Hematopoietic multipotent progenitor cell treated with erythropoietin and hydrocortisone succinate and interleukin-3 and kit ligand, for 17 days (in vitro differentiated cells): ENCODE measurements at places on chromosomes 4 and X.

GRCh38 chrX:265502-265901 lies 15.7 kb upstream of the PLCXD1 start:
- DNase-seq, result no peak

DNA sequence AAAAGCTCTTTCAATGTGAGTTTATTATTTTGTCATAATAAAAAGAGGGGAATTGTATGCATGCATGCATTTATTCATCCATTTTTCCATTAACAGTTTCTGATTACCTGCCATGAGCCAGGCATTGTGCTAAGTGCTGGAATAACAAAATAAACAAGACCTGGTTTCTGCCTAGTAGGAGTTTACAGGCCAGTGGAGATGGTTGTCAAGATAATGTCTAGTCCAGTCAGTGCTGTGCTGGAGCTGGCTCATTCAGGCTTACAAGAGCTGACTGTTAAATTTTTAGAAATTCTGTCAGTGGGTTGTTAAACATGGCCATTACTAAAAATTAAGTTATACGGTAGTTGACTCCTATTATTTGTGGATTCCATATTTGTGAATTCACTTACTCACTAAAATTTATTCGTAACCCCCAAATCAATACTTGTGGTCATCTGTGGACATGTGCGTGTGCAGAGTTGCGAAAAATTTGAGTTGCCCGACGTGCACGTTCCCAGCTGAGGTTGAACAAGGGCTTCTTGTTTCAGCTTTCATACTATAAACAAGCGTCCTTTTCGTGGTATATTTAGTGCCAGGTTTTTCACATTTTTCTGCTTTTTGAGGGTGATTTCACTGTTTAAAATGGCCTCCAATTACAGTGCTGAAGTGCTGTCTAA lies 172.3 kb upstream of the RPS6KA3 start:
- DNase-seq, result no peak

DNA sequence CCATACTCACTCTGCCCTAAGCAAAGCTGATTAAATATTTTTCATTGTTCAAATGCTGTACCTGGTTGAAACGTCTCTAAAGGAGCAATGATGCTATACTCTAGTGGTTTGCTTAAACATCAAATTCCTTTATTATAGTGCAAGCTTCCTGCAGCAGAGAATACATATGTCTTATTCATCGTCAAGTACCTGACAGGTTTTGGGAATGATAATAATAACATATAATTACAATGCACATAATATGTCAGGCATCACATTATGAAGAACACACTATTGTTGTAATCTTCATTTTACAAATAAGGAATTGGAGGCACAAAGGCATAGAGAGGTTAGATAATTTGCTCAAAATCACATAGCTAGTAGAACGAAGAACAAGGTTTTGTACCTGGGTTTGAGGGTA lies 151.6 kb downstream of the GRIA2 start:
- DNase-seq, result no peak

DNA sequence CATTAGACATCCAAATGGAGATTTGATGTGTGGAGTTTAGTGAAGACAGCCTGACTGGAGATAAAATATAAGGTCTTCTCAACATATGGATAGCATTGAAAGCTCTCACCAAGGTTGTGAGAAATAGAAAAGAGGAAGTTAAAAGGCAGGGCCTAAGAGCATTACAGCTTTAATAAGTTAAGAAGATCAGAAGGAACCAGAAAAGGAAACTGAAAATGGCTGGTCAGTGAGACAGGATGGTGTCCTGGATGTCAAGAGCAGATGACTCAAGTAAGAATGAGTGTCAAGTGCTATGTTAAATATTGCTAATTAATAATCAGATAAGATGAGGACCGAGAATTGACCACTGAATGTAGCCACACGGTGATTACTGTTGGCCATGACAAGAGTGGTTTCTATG lies 642.9 kb downstream of the STPG2 start:
- no peak for DNase-seq

DNA sequence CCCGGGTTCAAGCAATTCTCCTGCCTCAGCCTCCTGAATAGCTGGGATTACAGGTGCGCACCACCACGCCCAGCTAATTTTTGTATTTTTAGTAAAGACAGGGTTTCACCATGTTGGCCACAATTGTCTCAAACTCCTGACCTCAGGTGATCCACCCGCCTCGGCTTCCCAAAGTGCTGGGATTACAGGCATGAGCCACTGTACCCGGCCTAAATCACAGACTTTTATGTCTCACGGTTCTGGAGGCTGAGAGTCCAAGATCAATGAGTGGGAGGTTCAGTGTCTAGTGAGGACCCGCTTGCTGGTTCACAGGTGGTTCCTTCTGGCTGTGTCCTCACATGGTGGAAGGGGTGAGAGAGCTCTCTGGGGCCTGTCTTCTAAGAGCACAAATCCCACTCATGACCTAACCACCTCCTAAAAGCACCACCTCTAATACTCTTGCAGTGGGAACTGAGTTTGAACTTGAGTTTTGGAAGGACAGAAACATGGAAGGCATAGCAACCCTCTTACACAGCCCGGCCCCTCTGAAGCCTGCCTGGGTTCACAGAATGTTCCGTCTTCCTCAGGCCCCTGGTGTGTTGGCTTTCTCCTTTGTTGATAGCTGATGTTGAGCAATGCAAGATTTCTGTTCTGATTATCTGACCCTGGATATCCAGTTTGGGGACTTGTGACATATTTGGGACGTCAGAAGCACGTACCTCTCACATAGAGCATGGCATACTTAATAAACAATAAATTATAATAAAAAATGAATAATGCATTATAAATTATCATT lies 1.9 kb upstream of the AKAP17A start:
- no peak for DNase-seq
